GM18507 (cell line): ENCODE measurements at places on chromosomes 16 and 17.

DNA sequence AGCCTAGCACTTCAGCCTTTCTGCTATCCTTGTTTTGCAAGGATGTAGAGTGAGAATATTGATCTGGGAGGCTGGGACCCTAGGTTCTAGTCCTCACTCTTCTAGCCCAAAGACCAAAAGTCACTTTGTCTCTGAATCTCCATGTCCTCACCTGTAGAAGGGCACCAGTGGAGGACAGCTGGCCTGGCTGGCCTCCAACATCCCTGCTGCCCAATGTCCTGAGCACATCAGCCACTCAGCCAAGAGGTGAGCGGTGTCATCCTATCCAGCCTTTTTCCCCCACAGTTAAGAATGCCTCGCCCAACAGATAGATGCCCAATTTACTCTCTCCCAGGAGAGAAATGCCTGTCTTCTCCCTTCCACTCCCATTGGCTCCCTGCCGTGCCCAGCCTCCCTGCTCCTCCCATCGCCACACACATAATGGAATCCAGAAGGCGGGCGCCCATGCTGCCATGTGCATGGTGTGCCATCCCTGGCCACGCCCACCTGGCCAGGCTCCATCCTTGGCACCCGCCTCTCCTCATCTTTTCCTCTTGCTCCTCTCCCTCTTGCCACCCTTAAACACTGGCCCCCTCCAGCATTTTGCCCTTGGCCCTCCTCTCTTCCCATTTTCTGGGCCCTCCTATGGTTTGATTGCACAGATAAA, 157.3 kb upstream of the SDK2 start:
- DNase-seq: no peak

DNA sequence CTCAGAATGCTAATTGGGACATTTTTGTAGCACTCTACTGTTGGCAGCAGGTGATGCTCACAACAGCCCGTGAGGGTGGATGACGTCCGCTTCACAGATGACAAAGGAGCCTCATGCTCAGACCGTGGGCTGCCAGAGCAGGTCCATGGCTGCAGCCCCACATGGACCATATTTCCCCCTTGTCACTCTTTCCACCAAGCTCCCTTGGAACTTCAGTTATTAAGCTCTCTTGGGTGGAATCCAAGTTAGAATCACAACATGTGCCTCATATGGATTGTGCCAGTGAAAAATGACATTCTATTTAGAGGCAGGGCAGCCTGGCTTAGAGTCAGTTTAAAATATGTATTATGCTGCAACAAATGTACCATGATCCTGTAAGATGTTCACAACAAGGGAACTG, 33.2 kb upstream of the STH start:
- DNase-seq: no peak

- DNase-seq: no peak
These were observed 1.6 kb downstream of the NHERF1 start for GRCh38 chr17:74750039-74750326.

GRCh38 chr17:45372325-45372869, 55.6 kb upstream of the MAP3K14 start:
- no peak for DNase-seq

GRCh38 chr17:72011561-72011960, 109.3 kb upstream of the SOX9 start:
- no peak for DNase-seq

GRCh38 chr17:11742886-11743285, 144.6 kb downstream of the DNAH9 start:
- DNase-seq: no peak

DNA sequence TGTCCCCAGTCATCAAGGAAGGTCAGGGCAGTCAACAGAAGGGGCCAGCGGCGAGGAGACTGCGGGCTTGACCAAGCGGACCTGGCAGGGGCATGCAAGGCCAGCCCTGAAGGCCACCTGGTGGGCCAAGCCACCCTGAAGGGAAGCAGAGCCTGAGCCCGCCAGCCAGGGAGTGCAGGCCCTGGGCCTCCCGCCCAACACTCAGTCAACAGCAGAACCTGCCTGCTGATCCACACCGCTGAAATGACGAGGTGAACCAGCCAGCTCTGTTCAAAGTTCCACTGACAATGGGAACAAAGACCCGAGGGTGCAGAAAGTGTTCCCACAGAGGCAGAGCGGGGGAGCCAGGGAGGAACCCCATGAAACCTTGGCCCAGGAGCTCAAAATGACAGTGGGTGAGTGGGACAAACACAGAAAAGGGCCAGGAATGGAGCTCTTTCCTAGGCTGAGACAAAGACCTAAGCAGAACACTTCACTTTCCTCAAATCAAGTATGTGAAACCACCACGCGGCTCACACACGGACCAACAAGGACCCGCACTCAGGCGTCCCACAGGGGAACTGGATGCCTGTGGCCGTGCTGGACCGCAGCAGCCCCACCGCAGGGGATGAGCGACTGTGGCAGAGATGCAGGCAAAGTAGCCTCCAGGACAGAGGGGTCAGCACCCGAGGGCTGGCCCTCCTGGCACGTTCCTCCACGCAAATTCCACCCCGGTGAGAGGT, 12.0 kb downstream of the AXIN1 start:
- no peak for DNase-seq

GRCh38 chr17:82737967-82738877, 2.8 kb downstream of the FN3K start:
- no peak for DNase-seq

DNA sequence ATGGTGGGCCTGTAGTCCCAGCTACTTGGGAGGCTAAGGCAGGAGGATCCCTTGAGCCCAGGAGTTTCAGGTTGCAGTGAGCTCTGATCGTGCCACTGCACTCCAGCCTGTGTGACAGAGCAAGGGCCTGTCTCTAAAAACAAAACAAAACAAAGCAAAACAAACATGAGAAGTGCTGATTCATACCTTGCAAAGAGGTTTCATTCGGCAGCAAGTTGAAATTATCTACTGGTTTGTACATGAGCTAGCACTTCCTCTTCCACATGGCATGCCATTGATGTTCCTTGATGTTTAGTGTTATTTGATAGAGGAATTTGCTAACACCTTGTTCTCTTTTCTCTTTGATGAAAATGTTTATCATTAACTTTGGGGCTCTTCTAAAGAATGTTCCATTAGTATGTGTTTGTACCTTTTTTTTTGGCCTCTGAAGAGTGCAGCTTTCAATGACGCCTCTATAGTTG, 50.6 kb downstream of the SPECC1 start:
- no peak for DNase-seq

- peak; percentile 47 for DNase-seq
These were observed 29.7 kb upstream of the LGALS9 start for GRCh38 chr17:27601069-27601974.

GRCh38 chr17:81719410-81720266, 7.6 kb downstream of the SLC25A10 start:
- no peak for DNase-seq

- no peak for DNase-seq
These were observed 127.1 kb upstream of the HS3ST3A1 start for GRCh38 chr17:13728781-13729180.

DNA sequence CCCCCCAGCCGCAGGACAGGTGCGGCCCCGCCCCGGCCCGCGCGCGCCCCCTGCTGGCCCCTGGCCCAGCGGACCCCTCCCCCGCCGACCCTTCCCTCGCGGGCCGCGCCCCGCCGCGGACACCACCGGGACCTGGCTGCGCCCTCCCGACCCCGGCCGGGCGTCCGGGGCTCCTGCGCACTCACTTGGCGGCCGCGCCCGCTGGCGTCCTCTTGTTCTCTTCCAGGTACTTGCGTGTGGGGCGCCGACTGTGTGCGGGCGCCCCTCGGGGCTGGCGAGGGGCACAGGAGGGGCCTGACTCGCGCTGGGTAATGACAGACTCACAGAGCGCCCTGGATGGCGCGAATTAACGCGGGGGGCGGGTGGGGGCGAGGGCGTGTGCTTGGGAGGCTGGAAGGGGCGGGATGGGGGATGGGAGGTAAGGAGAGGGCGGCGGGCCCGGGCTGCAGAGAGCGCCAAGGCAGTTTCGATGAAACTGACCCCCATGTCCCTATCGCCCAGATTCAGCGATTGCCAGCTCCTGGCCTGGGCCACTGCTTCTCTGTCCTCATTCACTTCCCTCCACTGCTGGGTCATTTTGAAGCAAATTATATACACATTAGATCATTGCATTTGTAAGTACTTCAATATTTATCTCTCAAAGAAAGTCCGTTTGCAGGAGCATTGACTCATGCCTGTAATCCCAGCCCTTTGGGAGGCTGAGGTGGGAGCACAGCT, 445 bp upstream of the DBNDD1 start:
- DNase-seq: peak; percentile 35

DNA sequence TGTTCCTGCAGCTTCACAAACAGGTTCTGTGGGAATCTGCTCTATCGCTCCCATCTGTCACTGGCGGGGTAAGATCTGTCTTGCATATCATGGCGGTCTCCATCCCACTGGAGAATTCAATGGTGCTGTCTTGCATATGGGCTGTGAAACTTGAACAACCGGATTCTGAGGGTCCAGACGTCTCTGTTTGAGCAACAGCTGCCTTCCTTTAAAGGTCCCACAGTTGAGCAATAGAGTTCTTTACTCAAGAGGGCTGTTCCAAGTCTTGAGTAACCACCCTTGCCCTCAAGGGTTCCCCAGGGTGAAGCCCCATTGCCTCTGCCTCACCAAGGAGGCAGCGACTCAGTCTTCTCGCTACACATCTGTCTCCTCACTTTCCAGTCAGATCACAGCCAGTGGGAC, 50.8 kb downstream of the ZFHX3 start:
- no peak for DNase-seq

- DNase-seq: no peak
These were observed 38.1 kb downstream of the CALB2 start for GRCh38 chr16:71396594-71396993.

GRCh38 chr16:82331397-82331796, 161.4 kb upstream of the MPHOSPH6 start:
- DNase-seq: no peak

- DNase-seq: no peak
These were observed 12.7 kb downstream of the RNF227 start for GRCh38 chr17:7903154-7904103.

DNA sequence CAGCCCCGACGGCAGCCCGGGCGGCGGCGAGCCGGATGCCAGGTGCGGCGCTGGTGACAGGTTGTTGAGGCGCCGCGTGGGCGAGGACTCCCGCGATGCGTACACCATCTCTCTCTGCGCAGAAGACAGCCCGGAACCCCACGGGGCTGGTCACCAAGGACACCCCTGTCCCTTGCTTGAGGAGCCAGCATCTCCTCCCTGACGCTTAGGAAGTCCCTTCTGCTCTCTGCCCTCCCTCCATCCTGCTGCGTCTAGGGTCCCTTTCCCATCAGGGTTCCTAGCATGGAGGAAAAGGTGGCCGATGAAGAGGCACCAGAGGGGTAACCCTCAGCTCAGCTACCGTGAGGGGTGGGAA, 43.6 kb downstream of the SRCIN1 start:
- no peak for DNase-seq

DNA sequence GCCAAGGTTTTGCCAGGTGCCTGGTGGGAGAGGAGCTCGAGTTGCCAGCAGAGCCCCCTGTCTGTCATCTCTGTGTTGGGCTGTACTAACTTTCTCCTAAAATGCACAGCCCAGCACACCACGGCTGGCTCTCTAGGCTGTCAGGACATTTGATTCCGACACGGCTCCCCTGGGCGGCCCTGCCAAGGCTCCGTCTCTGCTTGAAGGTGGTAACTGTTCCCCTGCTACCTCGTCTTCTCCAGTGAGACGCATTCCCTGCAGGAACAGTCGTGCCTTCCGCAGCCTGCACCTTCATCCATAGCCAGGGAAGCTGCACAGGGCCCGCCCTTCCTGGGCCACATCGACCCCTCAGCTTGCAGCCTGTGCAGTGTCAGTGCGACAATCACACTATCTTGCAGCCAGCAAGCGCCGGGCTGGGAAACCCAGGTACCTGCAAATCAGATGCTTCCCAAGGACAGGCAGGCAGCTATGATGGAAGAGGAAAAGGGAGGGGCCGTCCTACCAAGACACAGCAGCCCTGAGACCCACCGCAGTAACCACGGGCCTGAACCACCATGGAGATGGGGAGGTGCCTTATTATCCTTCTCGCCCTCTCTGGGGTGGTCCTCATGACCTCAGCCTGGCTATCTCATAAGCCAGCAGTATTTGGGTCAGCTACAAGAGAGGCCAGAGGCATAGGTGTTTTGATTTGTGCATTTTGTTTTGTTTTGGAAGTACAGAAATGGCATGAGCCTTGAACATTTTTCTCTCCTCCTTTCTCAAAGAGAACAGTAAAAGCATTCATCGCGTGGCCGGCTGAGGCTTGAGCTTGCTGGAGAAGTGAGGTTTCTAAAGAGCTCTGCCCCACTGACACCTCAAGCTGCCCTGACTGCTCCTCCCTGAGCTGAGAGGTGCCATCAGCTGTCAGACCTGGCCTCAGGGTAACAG, 361.7 kb upstream of the TNRC6C start:
- DNase-seq: no peak

GRCh38 chr17:55177855-55178217, 86.9 kb upstream of the HLF start:
- no peak for DNase-seq
